ENCODE measurements at places on chromosomes 13 and 19.

GRCh38 chr19:19538061-19538784, at the start of gene CILP2:
Gene CILP2, plus strand, starts transcription at chr19:19538265. Its CDS starts 85 bp downstream, at chr19:19538350.
- no peak for DNase-seq

DNA sequence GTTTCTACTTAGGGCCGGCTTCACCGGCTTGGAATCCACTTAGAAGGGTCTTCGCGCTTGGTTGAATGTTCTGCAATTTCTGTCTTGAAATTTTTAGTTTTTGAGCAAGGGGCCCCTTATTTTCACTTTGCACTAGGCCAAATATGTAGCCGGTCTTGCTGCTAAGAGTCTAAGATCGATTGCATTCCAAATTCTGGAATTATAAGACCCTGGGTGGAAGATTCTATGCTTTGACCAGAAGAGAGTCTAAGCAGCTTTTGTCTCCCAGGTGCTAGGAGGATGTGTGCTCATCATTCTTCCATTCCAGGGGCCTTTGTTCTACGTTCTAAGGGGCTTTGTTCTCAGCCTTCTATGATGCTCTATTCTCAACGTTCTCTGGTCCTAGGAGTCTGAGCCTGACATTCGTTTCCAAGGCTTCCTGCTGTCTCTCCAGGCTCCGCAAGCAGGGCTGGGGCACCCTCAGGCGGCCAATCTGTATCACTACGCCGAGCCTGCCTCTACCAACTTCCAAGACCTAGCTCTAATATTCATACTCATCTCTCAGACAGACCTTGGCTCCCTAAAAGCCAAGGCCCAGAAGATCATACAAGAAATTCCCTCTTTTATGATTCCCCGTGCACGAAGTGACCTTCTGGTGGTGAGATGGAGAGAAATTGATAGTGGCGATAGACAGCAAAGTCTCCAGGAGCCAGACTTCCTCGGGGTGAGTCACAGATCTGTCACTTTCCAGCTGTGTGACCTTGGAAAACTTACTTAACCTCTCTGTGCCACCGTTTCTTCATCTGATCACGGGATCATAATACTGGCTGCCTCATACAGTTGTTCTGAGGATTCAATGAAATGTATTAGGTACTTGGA, 982 bp upstream of the DACT3 start:
- DNase-seq: peak; percentile 94

GRCh38 chr13:42762917-42763316, 18.5 kb upstream of the FAM216B start:
- DNase-seq: no peak

DNA sequence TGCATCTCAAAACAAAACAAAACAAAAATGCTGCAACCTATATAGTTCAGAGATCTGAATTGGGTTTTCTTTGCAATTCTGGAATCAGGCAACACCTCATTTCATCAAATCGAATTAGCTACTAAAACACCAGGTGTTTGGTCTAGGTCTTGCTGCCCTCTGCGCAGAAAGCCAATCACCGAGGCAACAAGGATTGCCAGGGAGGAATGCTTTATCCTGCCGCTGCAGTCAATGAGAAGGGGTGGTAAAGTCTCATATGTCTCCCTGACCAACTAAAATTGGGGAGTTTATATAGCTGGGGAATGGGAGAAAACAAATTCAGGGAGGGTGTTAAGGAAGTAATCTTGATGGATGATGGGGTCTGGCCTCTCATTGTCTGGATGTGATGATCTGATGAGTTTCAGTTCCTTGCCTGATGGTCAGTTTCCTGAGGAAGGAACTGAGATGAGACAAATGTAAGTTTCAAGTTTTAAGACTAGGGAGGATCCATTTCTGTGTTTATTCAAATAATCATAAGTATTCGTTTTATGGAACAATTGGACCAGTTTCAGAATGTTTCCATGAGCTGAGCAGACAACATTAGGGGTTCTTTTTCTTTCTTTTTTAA, 5.0 kb upstream of the YJU2 start:
- DNase-seq: no peak

DNA sequence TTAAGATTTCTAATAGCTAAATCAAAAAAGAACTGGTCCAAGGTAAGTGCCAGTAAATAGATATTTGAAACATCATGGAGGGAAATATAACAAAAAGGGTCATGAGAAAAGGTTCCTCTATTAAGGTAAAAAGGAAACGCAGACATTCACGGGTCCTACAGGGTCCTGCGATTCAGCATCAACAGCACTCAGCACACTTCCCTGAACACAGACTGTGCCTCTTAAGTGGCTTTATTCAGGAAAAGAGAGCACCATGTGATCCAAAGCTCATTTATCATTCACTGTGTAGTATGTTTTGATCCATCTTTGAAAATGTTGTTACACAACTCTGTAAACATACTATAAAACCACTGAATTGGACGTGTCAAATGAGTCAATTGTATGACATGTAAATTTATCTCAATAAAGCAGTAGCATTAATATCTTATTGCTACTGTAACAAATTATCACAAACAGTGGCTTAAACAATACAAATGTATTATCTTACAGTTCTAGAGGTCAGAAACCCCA, 33.7 kb downstream of the CRYL1 start:
- no peak for DNase-seq
